ENCODE measurements at places on chromosomes 7 and 10.

DNA sequence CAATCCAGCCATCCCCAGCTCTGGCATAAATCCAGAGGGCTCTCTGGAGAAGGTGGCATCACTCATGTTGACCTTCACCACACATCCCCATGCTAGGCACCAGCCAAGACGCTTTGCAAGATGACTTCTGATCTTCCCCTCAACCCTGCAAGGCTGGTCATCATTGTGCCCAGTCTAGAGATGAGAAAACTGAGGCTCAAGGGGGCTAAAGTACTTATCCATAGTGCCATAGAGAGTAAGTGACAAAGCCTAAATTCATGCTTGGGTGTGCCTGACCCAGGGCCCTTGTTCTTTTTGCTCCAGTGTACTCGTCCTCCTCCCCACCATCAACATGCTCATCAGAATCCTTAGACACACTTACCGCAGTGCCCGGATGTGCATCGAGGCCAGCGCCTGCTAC lies 1.7 kb upstream of the C10orf105 start:
- no peak for DNase-seq

DNA sequence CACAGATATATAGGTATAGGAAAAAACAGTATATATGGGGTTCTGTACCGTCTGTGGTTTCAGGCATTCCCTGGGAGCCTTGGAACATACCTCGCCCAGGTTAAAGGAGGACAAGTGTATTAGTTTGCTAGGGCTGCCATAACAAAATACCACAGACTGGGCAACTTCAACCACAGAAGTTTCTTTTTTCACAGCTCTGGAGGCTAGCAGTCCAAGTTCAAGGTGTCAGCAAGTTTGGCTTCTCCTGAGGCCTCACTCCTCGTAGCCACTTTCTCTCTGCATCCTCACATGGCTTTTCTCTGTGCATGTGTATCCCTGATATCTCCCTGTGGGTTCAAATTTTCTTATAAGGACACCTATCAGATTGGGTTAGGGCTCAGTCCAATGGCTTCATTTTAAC lies 189.1 kb downstream of the DNAH11 start:
- no peak for DNase-seq

DNA sequence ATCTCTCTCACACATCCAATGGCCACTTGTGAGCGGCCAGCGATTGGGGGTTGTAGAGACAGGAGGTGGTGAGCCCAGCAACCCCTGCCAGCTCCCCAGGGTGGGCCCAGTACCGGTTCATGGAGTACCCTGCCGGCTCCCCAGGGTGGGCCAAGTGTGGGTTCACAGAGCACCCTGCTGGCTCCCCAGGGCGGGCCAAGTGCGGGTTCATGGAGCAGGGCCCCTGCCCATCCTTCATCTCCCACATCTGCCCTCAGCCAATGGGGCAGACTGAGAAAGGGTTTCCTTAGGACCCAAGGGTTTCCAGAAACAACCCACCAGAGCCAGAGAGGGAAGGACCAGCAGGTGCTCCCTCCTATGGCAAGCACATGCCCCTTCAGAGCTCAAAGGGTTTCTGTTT lies 21.4 kb upstream of the SLIT1 start:
- no peak for DNase-seq

GRCh38 chr10:17847585-17848296 lies 38.6 kb downstream of the MRC1 start:
- no peak for DNase-seq

- no peak for DNase-seq
These were observed 35.5 kb upstream of the KDM7A start for GRCh38 chr7:140212100-140212881.

DNA sequence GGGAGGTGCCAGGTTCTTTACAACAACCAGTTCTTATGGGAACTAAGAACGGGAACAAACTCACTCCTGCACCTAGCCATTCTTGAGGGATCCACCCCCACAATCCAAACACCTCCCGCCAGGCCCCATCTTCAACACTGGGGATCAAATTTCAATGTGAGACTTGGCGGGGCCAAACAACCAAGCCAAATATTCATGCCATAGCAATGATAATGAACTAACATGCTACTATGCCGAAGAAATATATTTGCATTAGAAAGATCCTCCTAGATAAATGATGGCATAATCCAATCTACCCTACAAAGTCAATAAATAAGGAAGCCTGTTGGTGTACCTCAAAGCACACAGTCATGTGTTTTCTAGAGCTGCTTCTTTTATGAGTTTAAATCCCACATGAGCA lies 57.6 kb downstream of the CCDC71L start:
- DNase-seq: no peak

DNA sequence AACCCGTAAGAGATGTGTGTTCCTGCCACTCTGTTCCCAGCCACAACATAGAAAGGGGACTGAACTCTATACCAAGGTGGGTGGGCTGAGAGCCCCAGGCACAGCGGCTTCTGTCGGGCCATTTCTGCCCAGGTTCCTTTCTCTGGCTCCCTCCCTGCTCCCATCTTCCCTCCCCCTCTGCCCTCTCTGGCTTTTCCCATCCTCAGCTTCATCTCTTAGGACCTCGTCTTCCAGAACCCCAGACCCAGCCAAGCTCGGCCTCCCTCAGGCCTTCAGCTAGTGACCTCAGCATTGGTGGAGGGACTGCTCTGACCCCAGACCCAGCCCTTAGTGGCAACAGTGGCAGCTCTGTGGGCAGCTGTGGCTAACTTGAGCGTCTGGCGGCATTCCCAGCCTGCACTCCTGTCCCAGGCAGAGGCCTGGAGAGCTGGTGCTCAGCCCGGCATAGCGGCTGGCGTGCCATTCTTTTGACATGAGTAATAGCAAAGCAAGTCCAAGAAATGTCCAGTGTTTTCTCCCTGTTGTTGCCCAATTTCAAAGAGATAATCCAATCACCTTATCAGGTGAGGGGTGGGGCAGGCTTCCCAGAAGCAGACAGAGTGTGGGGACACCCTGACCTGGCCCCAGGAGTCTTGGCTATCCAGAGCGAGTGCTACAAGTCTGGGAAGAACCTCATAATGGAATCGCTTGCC lies 15.9 kb downstream of the PTPRE start:
- DNase-seq: no peak

- DNase-seq: no peak
These were observed 66.3 kb downstream of the KMT2C start for GRCh38 chr7:152369518-152369917.

GRCh38 chr7:28984631-28985030 lies 26.5 kb upstream of the TRIL start:
- no peak for DNase-seq

GRCh38 chr7:147664541-147664940 lies 926.0 kb upstream of the C7orf33 start:
- no peak for DNase-seq

GRCh38 chr10:85997544-85997943 lies 369.1 kb downstream of the GRID1 start:
- DNase-seq: no peak

DNA sequence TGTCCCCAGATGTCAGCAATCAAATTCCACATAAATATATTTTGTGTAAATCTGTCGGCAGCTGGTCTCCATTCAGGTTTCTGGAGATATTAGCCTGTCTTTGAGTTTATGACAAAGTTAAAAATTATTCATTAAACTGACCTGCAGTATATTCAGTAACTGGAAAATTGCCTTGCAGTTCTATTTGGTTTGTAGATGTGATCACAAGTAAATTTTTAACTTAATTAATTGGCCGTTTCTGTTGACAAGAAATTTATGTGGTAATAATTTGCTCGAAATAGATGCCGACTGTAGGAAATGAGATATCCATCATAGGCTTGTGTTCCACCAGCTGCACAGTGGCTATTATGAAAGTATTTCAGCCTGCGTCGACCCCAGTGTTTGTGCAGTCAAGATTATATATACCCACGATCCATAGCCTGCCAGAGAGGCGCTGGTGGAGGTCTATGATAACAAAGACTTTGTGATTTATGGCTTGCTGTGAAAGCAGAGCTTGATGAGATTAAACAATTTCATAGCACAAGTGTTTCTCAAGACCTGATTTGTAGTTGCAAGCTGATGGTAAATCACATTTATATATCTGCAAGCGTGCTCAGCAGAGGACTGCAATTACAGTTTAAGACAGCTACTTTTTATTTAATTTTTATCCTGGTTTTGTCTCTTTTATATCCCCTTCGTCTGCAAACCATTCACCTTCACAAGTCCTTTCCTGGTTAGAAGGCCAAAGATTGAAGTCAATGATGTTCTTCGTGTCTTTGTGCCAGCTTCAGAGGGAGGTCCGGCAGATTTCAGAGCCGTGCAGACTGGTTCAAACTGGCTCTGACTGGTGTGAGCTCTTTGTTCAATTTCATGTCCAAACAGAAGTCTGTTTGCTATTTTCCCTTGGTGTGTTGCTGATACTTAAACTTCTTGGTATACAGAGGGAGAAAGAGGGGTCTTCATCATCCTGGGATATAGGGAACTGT lies 850.9 kb downstream of the LRMDA start:
- no peak for DNase-seq

- DNase-seq: no peak
These were observed 21.1 kb upstream of the EZH2 start for GRCh38 chr7:148905093-148905666.

GRCh38 chr10:10788761-10789160 lies 228.9 kb upstream of the CELF2 start:
- no peak for DNase-seq

DNA sequence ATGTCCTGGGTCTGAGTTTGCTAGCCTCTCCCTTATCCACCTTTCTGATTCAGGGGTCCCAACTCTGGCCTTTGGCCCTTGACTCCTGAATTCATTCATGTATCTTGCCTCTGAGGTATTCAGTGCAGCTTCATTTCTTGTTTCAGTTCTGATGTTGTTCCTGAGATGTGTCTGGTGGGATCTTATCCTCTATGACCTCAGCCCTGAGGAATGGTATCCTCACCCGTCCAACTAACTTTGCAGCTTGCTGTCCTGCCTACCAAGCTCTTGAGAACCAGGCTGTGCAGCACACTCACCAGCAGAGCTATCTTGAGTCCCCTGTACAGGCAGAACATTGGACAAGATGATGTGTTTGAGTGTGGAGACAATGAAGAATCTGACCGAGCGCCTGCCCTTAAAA lies 13.8 kb downstream of the SUFU start:
- DNase-seq: no peak

DNA sequence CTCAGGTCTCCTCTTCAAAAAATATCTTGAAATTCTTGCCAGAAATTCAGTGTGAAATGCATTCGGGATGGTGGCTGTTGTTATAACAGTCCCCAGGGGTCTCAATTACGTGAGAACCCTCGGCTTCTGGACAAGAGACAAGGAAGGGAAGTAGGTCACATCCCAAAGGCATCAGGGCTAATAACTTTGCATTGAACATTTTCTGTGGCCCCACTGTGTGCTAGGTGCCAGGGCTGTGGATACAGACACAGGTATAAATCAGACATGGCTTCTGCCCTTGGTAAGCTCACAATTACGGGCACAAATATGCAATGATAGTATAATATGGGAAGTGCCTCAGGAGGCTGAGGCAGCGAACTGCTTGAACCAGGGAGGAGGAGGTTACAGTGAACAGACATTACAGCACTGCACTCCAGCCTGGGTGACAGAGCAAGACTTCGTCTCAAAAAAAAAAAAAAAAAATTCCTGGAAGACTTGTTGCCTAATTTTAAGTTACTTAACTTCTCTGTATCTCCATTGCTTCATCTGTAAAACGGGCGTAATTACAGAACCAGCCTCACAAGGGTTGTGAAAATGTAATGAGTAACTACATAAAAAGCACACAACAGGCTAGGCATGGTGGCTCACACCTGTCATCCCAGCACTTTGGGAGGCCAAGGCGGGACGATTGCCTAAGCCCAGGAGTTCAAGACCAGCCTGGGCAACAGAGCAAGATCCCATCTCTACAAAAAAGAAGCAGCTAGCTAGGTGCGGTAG lies 2.5 kb upstream of the RHBDD2 start:
- no peak for DNase-seq

DNA sequence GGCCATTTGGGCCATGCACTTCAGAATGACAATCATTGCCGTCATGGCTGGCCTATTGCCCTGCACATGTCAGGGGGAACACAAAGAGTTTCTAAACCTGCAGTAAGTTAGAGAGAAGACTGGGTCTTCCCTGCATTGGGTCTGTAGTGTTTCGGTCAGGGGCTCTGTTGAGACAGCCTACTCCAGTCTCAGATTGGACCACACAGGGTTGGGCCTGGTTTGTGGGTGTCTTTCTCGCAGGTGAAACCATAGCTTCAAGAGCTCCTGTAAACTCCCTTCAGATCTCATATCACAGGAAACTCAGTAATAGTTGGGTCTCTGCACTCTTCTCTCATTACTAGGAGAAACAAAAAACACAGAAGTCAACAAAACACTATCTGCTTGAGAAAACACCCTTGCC lies 7.3 kb upstream of the TARP start:
- no peak for DNase-seq

DNA sequence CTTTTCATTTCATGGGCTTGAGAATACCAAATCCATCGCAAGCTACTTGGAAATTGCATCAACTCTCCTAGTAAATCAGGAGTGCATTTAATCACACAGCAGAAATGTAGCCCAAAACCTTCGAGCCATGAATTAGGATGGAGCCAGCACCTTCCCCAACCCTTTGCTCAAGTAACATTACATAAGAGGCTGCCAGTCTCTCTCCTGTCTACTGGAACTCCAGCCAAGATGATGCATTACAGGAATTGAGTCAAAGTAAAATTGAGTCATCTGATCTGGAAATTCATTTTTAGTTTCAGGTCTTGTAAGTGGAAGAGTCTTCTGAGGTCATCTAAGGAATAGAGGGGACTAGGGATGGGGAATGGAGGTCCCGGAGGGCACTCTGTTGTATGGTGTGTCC lies 69.7 kb upstream of the FHIP2A start:
- DNase-seq: no peak

GRCh38 chr7:107690611-107691010 lies 30.0 kb downstream of the SLC26A4 start:
- no peak for DNase-seq

DNA sequence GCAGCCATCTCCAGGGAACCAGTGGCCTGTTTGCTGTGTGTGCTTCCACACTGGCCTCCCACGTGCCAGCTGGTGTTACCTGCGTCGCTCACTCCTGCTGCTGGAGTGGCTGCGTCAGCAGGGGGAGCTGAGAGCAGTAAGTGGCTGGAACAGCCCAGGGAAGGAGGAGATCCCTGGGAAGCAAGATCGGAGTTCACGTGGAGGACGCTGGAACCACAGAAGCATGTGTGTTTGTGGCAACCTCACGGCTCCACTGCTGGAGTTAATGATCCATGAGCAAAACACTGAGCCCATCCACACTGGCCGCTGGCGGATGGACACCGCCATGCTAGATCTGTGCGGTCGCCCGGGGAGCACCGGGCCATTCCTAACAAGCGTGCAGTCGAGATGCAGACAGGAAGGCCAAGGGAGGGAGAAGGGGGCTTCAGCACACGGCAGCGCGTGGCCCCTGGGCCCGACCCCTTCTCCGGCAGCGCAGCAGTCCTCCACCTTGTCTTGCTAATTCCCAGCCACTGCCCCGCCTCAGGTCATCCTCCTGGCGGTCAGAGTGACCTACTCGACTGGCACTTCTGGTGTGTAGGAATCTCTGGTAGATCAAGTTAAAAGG lies 68.5 kb upstream of the EEPD1 start:
- DNase-seq: no peak

DNA sequence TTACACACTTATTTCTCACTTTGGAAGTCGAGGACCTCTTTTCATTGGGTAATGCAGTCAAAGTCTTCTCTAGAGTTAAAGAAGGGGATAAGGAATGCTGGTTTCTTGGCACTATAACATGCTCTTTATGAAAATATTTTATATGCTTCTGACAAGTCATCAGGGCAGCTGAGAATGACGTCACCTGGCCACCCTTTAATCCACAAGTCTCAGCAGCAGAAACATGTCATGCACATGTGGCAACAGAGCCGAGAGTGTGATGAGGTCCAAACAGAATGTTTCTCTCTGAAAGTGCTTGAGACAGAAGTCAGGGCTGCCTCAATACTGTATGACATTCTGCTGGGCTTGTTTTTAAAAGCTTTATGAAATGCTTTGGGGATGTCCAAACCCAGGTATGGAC lies 63.5 kb upstream of the C10orf90 start:
- no peak for DNase-seq

Data from CD4-positive, alpha-beta memory T cell (primary cell).